Forelimb muscle (tissue), 1 donor: ENCODE measurements at places on chromosomes 11 and 22. TPM values are rescaled to one million over a fixed set of nuclear protein-coding genes. Genes with fewer than 3 reads are reported as not detected.

GRCh38 chr11:68528630-68529029 is 68.1 kb downstream of the PPP6R3 start:
- DNase-seq = no peak

GRCh38 chr11:76802151-76802550 is 19.0 kb downstream of the TSKU start:
- DNase-seq = no peak

DNA sequence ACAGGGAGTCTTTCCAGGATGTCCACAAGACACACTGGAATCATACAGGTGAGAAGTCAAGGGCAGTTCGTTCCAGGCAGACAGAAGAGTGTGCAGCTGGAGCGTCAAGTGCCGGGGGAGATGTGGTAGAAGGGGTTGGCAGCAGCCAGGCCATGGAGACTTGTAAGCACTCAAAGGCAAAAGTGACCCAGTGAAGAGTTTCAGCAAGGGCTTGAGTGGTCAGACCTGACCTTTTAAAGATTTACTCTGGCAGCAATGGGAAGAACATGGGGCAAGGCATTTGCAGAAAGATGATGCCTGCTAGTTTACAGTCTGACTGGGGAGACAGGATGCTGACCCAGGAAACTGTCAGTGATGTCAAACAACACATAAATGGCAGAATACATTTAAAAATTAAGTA is 29.0 kb downstream of the P4HA3 start:
- no peak for DNase-seq

- DNase-seq = no peak
Observed at GRCh38 chr22:33577862-33578411, 342.3 kb downstream of the LARGE1 start.

GRCh38 chr22:47160781-47161520 is 398.5 kb downstream of the TBC1D22A start:
- DNase-seq = no peak

- no peak for DNase-seq
Observed at GRCh38 chr11:73141309-73142127, 600 bp downstream of the FCHSD2 start.

DNA sequence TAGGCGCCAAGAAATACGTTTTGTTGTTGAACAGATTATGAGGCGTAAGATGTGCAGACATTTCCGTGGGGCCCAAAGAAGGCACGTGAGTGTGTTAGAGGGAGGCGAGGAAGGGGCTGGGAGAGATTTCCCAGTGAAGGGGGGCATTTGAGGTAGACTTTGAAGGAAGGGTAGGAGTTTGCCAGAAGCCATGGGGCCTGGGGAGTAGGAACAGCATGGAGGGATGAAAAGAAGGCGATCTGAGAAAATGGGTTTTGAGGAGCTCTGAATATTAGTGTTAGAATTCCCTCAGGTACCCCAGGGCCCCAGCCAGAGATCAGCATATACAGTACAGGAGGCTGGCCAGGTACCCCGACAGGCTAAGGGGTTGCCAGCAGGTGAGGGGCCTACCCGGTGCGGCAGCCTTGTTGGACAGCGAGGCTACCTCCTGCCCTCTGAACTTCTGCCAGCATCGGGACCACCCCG is 414 bp upstream of the MIEF1 start:
- no peak for DNase-seq

- DNase-seq = no peak
Observed at GRCh38 chr22:40240686-40241085, 63.0 kb downstream of the TNRC6B start.

GRCh38 chr11:65781152-65781961 is 581 bp upstream of the AP5B1 start:
- DNase-seq = no peak

GRCh38 chr11:68689737-68690625 is 5.6 kb downstream of the GAL start:
- no peak for DNase-seq

- no peak for DNase-seq
Observed at GRCh38 chr11:11538277-11538960, 83.4 kb downstream of the GALNT18 start.

DNA sequence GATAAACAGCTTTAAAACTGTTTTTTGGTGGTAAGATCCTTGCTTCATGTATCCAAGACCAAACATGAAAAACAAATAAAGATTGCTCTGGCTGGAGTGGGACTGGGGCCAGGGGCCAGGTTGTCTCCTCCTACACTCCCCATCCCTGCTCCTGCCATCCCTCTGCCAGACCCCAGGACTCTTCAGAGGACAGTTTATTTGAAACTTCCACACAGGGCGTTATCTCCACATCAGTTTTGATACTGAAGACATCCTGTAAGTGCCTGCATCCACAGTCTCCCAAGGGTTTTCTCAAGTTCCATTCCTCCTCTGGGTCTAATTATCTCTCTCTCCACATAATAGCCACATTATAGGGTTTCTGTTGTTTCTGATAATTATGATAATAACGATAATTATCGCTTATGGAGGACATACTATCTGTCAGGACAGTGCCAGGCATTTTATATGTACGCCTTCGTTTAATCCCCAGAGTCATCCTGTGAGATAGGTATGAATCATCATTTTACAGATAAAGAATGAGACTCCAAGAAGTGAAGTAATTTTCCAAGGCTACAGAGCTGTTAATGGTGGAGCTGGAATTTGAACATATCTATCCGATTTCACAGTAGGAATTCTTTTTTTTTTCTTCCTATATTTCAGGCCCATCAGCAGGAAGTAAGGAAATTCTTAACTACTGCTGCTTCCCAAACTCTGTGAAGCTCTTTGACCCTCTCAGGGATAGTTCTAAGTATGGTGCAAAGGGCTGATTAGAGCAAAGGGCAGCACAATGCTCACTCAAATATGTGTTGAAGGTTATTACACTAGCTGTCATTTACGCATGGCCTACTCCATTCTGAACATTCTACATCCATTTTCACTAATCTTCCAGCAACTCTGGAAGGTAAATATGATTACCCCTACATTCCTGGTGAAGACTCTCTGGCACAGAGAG is 488.0 kb upstream of the CCDC90B start:
- no peak for DNase-seq

GRCh38 chr11:72534371-72535193 is 100.3 kb upstream of the CLPB start:
- no peak for DNase-seq

GRCh38 chr11:108518581-108518980 is 20.4 kb upstream of the POGLUT3 start:
- DNase-seq = no peak

- DNase-seq = no peak
Observed at GRCh38 chr22:46936378-46936903, 174.0 kb downstream of the TBC1D22A start.

DNA sequence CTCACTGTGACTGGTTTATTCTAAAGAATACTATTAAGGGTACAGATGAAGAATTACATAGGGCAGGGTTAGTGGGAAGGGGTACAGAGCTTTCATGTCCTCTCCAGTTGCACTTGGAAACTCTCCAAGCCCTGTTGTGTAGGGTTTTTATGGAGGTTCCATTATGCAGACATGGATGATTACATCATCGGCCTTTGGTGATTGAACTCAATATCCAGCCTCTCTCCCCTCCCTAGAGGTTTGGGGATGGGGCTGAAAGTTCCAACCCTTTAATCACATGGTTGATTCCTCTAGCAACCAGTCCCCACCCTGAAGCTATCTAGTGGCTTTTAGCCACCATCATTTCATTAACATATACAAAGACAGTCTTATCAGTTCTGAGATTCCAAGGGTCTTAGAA is 472.6 kb downstream of the BUD13 start:
- DNase-seq = no peak

DNA sequence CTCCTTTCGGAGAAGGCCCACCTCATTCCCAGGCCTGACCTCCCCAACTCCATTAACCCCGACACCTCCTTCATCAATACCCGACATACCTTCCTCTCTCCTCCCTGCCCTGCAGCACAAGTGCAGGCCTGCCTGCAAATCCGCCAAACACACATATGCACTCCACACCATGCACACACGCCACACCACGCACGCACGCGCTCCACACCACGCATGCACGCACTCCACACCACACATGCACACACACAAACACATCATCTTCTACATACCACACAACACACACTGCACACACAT is 629.6 kb downstream of the TBC1D22A start:
- no peak for DNase-seq

DNA sequence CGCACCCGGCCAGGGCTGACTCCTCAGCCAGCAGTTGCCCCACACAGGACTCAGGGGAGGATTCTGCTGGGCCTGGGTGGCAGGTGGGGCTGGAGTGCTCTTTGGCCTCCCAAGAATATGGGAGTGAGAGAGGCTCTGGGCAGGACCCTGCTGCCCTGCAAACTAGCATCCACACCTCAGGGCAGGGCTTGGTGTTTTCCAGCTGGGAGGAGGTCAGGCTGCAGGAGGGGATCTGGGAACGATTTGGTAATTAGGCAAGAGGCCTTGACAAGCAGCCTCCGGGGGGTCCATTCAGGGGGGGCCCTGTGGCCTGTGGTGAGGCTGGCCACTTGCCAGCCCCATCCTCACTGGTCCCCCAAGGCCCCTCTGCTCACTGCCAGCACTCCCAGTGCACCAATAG is 35.8 kb downstream of the WNT11 start:
- no peak for DNase-seq

DNA sequence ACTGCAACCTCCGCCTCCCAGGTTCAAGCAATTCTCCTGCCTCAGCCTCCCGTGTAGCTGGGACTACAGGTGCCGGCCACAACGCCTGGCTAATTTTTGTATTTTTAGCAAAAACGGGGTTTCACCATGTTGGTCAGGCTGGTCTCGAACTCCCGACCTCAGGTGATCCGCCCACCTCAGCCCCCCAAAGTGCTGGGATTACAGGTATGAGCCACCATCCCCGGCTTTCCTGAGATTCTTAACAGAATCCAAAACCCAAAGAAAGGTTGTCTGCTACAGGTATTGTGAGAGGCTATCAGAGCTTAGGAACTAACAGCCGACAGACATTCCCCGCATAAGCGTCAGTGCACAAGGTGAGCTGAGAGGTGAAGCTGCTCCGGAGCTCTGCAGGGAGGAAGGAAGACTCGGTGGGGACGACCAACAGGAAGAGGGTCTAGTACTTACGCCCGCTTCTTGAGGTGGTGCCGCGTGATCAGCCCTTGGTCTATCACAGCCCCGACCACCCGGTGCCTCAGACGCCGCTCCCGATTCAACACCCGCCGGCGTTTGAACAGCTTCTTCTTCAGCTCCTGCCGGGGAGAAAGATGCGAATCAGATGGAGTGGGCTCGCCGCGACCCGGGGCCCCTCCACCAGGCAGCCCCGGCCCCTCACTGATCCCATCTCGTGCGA is 470 bp downstream of the C11orf98 start:
- no peak for DNase-seq

GRCh38 chr11:124941703-124942102 is 5.9 kb upstream of the HEPACAM start:
- no peak for DNase-seq

- DNase-seq = no peak
Observed at GRCh38 chr22:31342389-31343140, 3.6 kb downstream of the PATZ1 start.

GRCh38 chr11:85791409-85791990 is 19.4 kb downstream of the SYTL2 start:
- no peak for DNase-seq

DNA sequence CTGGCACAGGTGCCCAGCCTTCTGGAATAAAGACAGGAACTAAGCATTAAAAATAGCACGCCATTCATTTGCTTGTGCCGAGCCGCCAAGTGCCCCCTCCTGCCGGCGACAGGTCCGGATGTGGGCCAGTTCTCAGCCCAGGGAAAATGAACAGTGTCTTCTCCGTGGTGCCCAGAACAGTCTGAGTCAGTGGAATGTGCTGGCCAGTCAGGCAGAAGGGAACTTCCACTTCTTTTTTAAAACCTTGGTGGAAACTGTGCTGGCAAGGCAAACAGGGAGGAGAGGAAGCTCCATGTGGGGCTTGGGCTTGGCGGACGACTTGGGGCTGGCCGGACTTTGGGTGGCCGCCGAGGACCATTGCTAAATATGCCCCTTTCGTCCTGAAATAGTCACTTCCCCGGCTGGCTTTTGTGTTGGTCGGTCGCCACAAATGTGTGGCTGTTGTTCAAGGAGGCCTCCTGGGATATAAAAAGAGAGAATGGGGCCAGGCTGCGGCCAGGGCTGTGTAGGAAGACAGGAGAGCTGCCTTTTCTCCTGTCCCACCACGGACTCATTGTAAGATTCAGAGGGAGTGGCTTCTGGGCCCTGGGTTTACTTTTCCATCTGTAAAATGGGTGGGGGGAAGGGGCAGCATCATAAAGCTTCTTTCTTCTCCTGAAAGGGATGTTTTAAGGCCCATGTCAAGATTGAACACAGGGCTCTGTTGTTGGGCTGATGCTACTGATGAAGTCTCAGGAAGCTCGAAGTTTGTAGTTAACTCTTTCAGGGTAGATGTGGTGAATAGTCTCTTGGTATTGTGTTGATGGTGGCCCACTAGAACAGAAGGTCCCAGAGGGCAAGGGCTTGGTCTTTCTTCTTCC is 101.0 kb downstream of the PTPRJ start:
- no peak for DNase-seq

- no peak for DNase-seq
Observed at GRCh38 chr11:124493016-124493655, 47.6 kb upstream of the OR8B8 start.

The OR6A2 gene
- polyA plus RNA-seq = not detected

The IL10RA gene
- polyA plus RNA-seq = 3.8 TPM

The TSPAN18 gene
- polyA plus RNA-seq = 37.2 TPM

The THY1 gene
- 108 TPM for polyA plus RNA-seq

The SCGB1A1 gene
- polyA plus RNA-seq = not detected

The CD3G gene
- 0.13 TPM for polyA plus RNA-seq

The OR51F2 gene
- polyA plus RNA-seq = not detected

The TMEM184B gene
- polyA plus RNA-seq = 71.7 TPM

The ANGPTL5 gene
- polyA plus RNA-seq = 0.38 TPM

The A4GALT gene
- polyA plus RNA-seq = 29.1 TPM

The GNAZ gene
- 2.7 TPM for polyA plus RNA-seq

The MMP12 gene
- polyA plus RNA-seq = not detected
